ENCODE measurements at places on chromosomes 1 and 21.
A peak's percentile ranks its signal among the peaks of the same experiment; 100 is the strongest.

DNA sequence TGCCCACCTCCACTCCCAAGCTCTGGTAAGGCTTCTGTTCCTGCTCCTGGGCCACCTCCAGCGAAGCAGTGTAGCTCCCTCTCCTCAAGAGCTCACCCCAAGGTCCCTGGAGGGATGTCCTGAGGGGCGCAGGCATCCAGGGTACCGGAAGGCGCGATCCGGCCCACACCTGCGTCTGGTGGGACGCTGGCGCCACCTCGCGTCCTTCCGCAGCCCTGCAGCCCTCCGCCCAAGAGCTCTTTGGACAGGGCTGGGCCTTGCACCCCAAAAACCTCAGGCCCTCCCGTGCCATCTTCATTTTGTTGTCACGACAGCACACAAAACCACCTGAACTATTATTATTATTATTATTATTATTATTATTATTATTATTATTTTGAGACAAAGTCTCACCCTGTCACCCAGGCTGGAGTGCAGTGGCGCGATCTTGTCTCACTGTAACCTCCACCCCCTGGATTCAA lies 49.2 kb upstream of the PAX7 start:
- peak; percentile 32 for DNase-seq

GRCh38 chr1:201396861-201397464 lies 2.2 kb downstream of the LAD1 start:
- peak; percentile 47 for DNase-seq

- DNase-seq: no peak
Observed at GRCh38 chr1:25106976-25107642, 125.2 kb downstream of the SYF2 start.

GRCh38 chr1:65791801-65792668 lies 660 bp upstream of the PDE4B start:
- no peak for DNase-seq

DNA sequence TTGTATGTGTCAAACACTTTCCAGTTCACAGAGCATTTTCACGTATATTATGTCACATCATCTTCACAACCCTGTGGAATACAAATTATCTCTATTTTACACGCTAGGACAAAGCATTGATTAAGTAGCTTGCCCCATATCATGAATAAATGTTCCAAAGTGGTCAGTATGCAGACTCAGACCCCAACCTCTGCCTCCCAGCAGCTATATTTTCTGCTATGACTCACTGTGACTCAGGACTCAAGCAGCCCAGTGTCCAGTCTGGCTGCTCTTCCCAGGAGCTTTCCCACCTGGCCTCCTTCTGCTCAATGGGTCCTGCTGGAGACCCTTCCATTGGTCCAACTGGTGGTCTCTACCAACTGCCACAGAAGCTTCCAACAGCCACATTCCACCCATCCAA lies 56.0 kb upstream of the RAP1A start:
- DNase-seq: no peak

DNA sequence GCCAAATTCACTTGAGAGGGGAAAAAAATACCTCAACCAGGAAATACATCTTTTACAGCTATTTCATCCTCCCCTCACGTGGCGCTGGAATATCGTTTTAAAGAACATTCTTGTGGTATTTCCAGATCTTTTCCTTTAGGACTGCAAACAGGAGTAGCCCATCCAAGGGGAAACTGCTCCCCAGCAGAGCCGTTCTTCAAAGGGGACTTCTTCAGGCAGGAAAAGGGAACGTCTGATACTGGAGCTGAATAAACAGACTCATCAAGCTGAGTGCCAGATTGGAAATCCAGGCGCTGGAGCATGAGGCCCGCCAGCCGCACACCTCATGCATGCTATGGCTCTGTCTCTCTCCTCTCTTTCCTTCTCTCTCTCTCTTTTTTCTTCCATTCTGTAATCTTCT lies 34.0 kb upstream of the PROX1 start:
- DNase-seq: no peak

GRCh38 chr1:212566522-212567479 lies 41.8 kb upstream of the ATF3 start:
- DNase-seq: peak; percentile 86

DNA sequence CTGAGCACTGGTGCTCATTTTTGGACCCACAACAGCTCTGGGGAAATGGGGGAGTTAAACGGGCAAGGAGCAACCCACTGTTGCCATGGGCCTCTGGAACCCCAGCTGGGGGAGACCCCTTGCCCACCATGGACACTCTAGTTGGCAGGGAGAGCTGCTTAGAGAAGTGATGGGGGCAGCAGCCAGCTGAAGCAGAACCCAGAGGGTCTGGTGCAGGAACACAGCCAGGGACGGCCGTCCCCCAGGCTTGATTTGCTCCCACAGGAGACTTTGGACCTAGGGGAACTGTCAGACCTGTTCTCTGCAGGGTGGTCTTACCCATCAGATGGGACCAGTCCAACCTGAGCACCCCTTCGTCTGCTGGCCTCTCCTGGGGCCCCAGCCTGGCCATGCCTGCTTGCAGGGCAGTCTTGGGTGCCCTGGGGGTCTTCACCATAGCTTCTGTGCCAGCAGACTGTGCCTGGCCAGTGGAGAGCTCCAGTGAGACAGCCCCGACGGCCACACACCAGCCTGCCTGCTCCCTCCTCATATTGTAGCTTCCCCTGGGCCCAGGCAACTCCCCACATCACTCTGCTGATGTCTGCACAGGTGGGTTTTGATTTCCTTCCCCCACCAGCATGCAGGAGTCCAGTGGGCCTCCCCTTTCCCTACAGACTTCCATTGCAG lies 11.3 kb downstream of the SPATC1L start:
- DNase-seq: no peak

GRCh38 chr1:44000122-44000665 lies 8.8 kb downstream of the CCDC24 start:
- DNase-seq: no peak

DNA sequence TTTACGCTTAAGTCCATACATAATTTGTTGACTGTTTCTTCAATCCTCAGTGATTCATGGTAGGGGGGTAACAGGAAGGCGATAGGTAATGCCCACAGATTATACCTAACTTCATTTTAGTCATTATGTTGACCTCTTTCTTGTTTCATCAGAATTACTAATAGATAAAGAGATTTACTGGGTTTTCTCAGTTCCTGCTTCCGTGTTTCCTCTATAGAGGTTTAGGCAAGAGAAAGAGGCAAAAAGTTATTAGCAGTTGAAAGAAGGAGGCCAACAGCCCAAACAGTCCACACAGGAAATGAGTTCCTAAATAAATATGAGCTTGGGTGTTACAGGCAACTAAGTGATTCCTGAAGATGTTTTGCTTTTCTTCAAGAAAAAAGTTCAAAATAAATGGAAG lies 17.9 kb upstream of the CLCA1 start:
- DNase-seq: no peak

DNA sequence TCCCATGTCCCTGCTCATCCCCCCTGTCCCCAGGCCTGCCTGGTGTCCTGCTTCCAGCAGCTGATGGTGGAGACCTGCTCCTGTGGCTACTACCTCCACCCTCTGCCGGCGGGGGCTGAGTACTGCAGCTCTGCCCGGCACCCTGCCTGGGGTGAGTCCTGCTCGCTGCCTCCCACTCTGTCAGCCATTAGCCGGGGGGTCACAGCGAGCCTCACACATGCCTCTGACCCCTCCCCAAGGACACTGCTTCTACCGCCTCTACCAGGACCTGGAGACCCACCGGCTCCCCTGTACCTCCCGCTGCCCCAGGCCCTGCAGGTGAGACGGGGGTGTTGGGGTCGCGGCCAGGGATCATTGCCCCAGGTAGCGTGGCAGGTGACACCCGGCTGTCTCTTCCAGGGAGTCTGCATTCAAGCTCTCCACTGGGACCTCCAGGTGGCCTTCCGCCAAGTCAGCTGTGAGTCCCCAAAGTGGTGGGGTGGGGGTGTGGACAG lies 10.0 kb downstream of the SCNN1D start:
- peak; percentile 82 for DNase-seq

GRCh38 chr1:84253036-84253435 lies 48.5 kb upstream of the SAMD13 start:
- peak; percentile 64 for DNase-seq

- peak; percentile 84 for DNase-seq
Observed at GRCh38 chr1:41902159-41902577, 16.6 kb downstream of the HIVEP3 start.

DNA sequence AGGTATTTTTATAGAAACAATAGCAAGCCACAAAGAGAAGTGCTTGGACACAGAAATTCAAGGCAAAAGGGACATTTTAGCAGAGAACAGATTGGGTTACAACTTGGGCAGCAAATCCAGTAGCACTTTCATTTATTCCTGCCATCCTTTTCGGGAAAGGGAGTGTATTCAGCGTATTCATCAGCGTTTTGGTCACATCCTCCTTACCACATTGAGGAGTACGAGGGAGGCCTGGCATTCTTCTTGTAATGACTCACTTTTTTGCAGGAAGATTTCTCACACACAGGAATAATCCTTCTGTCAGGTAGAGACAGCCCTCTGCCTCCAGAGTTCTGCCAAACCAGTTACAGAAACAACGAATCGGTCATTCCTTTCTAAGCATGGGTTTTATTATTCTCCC lies 18.1 kb upstream of the FAM78B start:
- DNase-seq: no peak

- peak; percentile 94 for DNase-seq
Observed at GRCh38 chr21:42040411-42041180, 30.4 kb upstream of the ZBTB21 start.

- DNase-seq: no peak
Observed at GRCh38 chr1:3250624-3251023, 181.6 kb downstream of the PRDM16 start.

DNA sequence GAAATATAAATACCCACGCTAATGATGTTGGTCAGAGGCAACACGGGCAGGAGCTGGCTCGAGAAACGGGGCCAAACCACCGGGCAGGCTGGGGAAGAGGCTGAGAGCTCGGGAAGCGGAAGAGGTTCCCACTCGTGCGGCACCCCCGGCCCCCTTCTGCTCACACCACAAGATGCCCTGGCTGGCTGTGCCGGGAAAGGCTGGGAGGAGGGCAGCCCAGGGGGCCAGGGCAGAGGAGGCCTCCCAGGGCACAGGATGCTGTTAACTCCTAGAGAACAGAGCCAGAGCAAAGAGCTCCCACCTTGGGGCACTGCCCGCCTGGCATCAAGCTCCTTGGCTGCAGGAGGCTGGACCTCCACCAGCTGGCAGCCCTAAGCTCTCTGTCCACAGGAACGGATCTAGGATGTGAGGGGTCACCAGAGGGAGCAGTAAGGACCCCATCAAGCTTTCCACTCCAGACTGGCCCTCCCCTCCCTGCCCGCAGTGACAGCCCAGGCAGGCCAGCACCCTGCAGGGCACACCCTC lies 44.8 kb downstream of the CASZ1 start:
- no peak for DNase-seq

DNA sequence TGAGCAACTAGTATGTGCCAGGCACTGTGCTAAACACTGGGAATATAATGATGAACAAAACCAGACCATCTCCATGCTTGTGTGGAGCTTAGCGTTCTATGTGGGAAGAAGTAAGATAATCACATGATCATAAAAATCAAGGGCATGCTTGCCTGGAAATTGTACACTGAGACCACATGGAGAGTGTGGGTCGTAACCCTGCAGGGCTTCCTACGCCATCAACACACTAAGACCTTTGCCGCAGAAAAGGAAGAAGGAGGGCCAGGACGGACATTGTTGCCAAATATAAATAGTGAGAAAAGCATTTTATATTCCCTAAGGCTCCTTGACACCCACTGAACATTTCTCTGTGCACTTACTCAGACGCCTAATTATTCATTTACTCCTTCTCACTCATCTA lies 388.1 kb upstream of the VAMP3 start:
- no peak for DNase-seq

DNA sequence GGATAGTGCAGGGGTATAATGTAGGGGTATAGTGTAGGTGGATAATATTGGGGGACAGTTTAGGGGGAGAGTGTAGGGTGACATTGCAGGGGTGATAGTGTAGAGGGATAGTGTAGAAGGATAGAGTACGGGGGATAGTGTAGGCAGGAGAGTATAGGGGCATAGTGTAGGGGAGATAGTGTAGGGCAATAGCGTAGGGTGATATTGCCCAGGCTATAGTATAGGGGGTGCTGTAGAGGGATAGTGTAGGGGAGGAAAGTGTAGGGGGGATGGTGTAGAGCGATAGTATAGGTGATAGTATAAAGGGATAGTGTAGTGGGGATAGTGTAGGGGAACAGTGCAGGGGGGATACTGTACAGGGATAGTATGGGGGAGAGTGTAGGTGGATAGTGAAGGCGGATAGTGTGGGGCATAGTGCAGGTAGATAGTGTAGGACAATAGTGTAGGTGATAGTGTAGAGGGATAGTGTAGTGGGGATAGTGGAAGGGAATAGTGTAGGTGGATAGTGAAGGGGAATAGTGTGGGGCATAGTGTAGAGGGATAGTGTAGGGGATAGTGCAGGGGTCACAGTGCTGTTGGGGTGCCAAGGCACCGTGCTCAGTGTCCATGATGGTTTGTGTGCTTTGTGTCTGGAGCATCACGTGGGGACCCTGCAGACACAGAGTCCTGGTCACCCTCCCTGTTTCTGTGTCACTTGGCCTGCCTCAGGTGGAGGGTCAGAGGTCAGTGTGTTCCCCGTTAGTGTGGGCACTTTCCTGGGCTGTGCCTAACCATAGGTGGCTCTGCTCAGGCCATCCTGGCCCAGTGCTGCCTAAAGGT lies 10.5 kb upstream of the ARF1 start:
- no peak for DNase-seq

DNA sequence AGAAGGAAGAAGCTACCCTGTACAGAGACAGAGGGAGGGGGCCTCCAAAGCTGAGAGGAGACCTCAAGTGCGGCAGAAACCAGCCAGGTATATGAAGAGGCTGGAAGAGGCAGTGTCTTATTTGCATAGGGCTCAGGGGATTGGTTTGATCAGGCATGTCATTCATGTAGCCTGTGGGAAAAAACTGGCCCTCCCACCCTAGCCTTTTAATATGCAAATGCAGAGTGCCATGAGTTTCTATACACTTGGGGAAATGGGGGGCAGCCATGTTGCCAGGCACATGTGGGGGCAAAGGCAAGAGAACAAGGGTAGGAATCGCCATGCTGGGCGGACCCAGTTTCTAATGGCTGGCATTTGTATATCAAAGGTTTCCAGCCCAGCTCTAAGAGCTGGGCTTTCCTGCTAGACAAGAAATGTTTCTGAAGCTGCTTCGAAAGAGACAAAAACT lies 172.7 kb downstream of the RASAL2 start:
- DNase-seq: peak; percentile 19

- DNase-seq: no peak
Observed at GRCh38 chr21:29501451-29501850, 202.7 kb downstream of the BACH1 start.

Data from trophoblast cell (in vitro differentiated cells and primary cell).